Common myeloid progenitor, CD34-positive (primary cell): ENCODE measurements at places on chromosomes 16 and 17.

- DNase-seq = peak; percentile 81
Observed at GRCh38 chr16:84013787-84014569, 28.6 kb downstream of the SLC38A8 start.

GRCh38 chr17:21686165-21687015, 5.9 kb upstream of the KCNJ18 start:
- DNase-seq = no peak

DNA sequence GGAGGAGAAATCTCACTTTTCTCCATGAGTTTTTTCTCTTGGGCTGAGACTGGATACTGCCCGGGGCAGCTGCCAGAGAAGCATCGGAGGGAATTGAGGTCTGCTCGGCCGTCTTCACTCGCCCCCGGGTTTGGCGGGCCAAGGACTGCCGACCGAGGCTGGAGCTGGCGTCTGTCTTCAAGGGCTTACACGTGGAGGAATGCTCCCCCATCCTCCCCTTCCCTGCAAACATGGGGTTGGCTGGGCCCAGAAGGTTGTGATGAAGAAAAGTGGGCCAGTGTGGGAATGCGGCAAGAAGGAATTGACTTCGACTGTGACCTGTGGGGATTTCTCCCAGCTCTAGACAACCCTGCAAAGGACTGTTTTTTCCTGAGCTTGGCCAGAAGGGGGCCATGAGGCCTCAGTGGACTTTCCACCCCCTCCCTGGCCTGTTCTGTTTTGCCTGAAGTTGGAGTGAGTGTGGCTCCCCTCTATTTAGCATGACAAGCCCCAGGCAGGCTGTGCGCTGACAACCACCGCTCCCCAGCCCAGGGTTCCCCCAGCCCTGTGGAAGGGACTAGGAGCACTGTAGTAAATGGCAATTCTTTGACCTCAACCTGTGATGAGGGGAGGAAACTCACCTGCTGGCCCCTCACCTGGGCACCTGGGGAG, 19.1 kb downstream of the NGFR start:
- DNase-seq = no peak

DNA sequence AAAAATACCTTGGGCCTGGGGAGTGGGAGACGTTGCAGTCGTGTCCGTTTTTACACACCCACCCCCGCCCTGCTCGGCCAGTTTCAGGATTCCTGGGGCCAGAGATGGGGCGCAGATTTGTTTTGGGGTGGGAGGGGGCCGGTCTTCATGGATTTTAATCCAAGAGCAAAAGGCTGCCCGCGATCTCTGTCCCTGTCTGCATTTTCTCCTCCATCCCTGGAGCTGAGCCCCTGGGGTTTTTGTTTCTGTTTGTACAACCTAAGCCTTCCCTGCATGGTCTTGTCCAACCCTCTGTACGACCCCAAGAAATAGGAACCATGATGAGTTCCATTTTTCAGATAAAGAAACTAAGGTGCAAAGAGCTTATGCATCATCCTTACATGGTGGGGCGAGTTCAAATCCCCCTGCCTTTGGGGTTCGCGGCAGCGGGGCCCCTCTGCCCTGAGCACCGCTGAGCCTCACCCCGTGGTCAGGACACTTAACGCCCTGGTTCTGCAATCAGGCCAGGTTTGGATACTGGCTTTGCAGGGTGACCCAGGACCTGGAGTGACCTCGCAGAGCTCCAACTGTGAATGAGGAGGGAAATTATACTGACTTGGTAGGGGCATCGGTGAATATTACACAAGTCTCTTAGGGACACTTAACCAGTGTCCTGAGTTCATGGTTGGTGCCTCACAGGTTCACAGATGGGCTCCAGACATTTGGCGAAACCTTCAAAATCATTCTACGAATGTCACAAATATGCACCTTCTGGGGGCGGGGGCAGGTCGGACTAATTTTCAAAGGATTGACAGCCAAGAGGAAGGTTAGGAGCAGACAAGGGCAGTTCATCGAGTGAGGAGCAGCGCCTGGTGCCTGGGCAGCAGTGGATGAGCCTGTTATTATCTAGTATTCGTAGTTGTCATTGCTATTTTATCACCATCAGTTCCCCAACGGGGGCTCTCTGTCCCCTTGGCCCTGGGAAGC, 4.1 kb upstream of the FOXF1 start:
- DNase-seq = no peak

DNA sequence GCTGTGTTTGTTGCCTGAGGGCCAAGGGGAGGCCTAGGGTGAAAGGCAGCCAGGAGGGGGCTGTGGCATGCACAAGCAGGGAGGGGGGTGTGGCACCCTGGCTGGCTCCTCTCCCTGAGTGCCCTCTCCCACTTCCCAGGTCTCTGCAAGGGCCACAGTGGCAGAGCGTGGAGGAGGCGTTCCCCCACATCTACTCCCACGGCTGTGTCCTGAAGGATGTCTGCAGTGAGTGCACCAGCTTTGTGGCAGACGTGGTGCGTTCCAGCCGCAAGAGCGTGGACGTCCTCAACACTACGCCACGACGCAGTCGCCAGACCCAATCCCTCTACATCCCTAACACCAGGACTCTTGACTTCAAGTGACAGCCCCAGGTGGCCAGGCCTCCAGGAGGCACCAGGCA, 3.5 kb upstream of the TCF25 start:
- DNase-seq = no peak

GRCh38 chr17:2090210-2090641, 35.3 kb downstream of the HIC1 start:
- no peak for DNase-seq

- DNase-seq = no peak
Observed at GRCh38 chr17:78864117-78864516, 23.5 kb upstream of the USP36 start.

GRCh38 chr17:29903471-29903870, 26.6 kb downstream of the SSH2 start:
- DNase-seq = no peak

- no peak for DNase-seq
Observed at GRCh38 chr17:40499551-40500189, 1.8 kb downstream of the TNS4 start.

GRCh38 chr17:7956228-7956965, 24.4 kb downstream of the CNTROB start:
- DNase-seq = no peak

GRCh38 chr17:56973520-56973919, 4.4 kb upstream of the SCPEP1 start:
- DNase-seq = no peak

DNA sequence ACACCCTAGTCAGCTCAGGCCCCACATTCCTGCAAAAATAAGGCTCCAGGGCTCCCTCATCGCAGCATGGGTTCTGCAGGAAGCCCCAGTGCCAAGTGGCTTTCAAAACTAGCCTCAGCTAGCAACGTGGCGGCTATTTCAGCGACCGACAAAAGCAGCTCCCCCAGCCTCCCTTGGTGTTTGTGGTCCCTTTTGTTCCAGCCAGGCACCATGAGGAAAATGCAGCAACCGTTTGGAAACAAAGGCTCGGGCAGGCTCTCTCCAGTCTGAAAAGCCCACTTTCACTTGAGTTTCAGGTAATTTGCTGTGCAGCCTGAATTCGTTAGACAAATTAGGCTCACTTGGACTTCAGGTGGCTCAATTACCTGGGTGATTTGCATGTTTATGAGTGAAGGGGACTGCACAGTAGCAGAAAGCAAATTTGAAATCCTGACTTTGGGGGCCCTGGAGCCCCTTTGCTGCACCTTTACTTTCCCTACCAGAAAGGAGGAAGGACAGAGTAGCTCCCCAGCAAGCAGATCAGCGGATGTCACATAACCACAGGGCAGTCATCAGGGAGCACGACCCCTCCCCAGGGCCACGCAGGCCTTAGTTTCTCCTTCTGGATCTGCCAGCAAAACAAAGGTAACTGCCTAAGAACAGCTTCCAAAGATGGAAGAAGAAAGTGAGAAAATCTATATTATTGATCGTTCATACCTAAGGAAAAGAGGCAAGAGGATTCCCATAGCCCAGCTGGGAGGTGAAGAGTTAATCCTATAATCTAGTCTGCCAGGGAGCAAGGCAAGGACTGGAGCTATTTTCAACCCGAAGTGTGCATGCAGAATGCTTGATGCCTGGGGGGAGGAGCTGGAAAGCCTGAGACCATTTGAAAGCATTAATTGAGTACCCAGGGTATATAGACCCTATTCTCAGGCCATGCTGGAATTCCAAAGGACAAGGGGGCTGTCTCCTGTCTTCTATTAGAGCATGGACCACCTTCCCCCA, 143.1 kb upstream of the SDK2 start:
- DNase-seq = no peak

DNA sequence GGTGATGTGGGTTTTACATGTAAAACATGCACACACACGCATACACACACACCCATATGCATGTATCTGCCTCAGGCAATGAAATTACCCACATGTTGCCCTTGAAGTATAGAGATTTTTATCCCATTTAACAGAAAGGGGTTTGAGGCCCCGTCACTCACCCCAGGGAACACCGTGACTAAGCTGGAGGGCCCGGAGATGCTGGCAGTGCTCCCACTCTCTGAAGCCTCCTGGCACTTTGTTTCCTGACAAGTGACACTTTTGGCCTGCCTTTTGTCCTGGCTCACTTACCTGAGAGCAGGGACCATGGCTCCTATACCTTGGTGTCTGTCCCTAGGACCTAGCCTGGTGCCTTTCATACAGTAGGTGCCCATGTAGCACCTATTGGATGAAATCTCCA, 50.0 kb upstream of the TNRC6C start:
- no peak for DNase-seq

GRCh38 chr17:4786106-4786511, at the start of gene VMO1:
TSS of gene VMO1 (minus strand) at chr17:4786364. CDS start at chr17:4786352, 12 bp downstream.
- DNase-seq = peak; percentile 48

DNA sequence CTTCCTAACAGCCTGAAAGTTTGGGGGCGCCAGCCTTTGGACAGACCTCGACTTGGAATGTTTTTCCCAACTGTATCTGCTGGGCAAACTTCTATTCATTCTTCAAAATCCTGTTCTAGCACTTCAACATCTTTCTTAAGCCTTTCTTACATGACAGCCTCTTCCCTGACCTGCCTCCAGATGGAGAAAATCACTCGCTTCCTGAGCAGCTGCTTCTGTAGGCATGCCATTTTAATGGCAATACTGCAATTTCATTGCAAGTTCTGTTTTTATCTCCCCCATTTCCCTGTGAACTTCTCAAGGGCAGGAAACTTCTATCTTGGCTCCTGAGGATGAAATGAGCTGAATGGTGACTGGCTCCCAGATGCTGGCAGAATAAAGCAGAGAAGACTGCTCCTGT, 128.8 kb upstream of the ASIC2 start:
- DNase-seq = peak; percentile 73

DNA sequence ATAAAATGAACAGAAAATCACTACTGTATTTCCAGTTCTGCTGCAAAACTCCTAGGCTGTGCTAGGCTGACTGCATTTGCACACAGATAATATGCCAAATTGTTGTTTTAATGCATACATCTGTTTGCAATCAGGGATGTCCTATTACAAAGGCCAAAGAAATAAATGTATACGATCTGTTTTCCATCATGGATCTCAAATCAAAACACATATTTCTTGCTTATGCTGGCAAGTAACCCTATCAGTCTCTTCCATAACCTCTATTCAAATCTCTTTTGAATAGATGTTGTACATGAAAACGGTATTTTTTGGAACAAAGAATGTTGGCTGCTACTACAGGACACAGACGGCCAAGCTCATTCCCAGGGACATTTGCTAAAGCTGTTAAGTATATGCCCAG, 56.6 kb downstream of the DUSP14 start:
- no peak for DNase-seq

DNA sequence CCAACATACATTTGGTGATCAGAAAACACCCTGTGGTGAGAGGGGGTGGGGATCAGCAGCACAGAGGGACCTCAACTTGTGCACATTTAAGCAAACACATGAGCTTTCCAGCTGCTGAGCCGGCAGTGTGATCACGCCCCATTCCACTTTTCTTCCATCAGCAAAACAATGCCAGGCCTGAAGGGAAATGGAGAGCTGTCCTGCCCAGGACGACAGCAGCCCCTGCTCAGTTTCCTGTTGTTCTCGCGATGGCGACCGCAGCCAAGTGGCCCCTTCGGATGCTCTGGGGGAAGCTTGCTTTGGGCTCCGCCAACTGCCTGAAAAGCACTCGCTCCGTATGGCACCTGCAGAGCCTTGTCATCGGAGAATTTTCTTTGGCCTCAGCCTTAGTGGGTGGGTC, 272.3 kb downstream of the FOXL1 start:
- DNase-seq = peak; percentile 13

DNA sequence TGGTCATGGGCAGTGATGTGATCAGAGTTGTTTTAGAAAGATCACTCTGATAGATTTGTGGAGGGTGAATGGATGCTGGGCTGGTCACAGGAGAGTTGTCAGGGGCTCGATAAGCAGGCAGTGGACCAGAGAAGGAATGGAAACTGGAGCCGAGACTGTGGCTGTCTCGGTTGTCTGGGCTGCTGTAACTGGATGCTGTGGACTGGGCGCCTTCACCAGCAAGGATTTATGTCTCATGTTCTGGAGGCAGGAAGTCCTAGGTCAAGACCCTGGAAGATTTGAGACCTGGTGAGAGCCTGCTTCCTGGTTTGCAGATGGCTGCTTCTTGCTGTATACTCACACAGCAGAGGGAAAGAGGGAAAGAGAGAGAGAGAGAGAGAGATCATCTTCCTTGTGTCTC, 203.6 kb downstream of the HS3ST4 start:
- DNase-seq = no peak

GRCh38 chr17:39485555-39485954, 24.3 kb downstream of the CDK12 start:
- DNase-seq = no peak

GRCh38 chr16:20870122-20870820, 29.9 kb downstream of the DCUN1D3 start:
- no peak for DNase-seq

DNA sequence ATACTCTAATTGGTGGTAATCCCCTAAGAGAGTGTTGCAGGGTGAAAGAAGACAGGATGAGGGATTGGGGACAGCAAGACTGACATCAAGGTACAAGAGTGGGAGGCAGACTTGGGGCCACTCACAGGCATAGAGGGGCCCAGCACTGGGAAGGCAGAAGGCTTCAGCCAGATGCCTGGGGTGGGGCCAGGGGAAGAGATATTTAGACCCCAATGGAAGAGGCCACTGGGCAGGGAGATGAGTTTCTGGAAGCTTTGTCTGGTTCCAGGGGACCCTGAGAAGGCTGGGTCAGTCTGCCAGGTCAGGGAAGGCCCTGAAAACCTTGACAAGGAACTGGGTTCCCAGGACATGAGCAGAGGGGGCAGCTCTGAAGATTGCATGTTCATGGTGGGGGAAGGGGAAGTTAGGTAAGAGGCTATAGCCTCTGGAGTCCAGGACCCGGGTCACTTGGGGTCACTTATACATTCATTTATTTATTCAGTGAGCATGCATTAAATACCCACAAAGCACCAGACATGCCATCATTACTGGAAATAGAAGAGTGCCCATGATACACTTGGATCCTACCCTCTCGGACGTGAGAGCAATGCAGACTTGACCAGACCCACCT, 92.9 kb downstream of the TMEM132E start:
- no peak for DNase-seq
